Esophagus (tissue), 2 donors: ENCODE measurements at places on chromosomes 1 and 21. TPM values are rescaled to one million over a fixed set of nuclear protein-coding genes. Genes with fewer than 3 reads are reported as not detected.

PCSK9 gene
- polyA plus RNA-seq: 5.1 TPM

GSTM1 gene
- polyA plus RNA-seq: 132 TPM

SYNC gene
- polyA plus RNA-seq: 2.8 TPM

SYT6 gene
- not detected for polyA plus RNA-seq

LCE6A gene
- not detected for polyA plus RNA-seq

OR4F16 gene
- not detected for polyA plus RNA-seq

CYP4A22 gene
- polyA plus RNA-seq: not detected

ADGRB2 gene
- 0.34 TPM for polyA plus RNA-seq

LENEP gene
- polyA plus RNA-seq: not detected

RAD54L gene
- 6.1 TPM for polyA plus RNA-seq

ITLN2 gene
- 0.09 TPM for polyA plus RNA-seq

IVL gene
- 161 TPM for polyA plus RNA-seq

RGS16 gene
- 1.5 TPM for polyA plus RNA-seq

STPG1 gene
- 8.8 TPM for polyA plus RNA-seq

AK5 gene
- 0.16 TPM for polyA plus RNA-seq

KDM5B gene
- 18.1 TPM for polyA plus RNA-seq

CASQ2 gene
- polyA plus RNA-seq: 6.7 TPM

OR2T10 gene
- polyA plus RNA-seq: not detected

TMPRSS15 gene
- not detected for polyA plus RNA-seq

CRP gene
- polyA plus RNA-seq: not detected

C1QC gene
- 18.5 TPM for polyA plus RNA-seq

RIMS3 gene
- polyA plus RNA-seq: 0.35 TPM
